ENCODE measurements at places on chromosomes 6 and 20.

DNA sequence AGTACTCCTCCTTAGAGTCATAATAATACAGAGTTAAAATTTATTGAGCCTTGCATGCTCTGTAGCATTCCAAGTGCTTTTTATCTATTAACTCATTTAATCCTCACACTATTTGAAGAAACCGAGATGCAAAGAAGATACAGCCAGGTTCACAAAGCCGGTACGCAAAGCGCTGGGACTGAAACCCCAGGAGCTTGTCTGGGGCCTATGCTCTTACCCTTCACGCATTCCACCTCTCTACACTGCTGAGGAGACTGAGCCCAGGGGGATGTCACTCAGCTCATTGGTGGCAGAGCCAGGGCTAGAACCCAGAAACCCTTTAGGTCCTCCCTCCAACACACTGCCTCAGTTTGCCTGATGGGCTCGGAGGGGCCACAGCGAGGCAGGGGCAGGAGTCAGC is 19.7 kb upstream of the MRPS18A start:
- no peak for DNase-seq

- DNase-seq = peak; percentile 78
Observed at GRCh38 chr6:11496152-11497060, 41.1 kb upstream of the TMEM170B start.

- DNase-seq = no peak
Observed at GRCh38 chr20:63576311-63576710, 2.3 kb upstream of the HELZ2 start.

GRCh38 chr20:3209946-3210317 is 634 bp downstream of the ITPA start:
- DNase-seq = no peak

GRCh38 chr6:158311626-158312025 is 639 bp upstream of the TULP4 start:
- DNase-seq = no peak

GRCh38 chr20:50392138-50392866 is 117.9 kb upstream of the PTPN1 start:
- DNase-seq = no peak

DNA sequence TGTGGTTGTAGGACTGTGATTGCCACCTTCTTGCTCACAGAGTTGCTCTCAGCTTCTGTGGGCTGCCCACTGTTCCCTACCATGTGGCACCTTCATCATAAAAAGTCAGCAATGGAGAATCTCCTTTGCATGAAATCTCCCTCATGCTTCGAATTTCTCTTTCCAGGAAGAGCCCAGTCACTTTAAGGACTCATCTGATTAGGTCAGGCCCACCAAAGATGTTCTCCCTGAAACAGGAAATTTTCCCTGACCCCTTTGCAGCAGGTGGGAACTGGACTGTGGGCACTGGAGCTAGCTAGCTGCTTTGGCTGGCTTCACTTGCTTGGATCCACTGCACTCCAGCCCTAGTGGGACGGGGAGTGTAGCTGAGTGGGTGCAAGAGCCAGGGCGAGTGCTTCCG is 47.7 kb upstream of the FAM184A start:
- DNase-seq = no peak

- peak; percentile 6 for DNase-seq
Observed at GRCh38 chr6:154500769-154501577, 9.5 kb downstream of the CNKSR3 start.

All from NCI-H526 treated with DMSO at 0.1 percent for 48 hours (cell line).